Epithelial cell of proximal tubule (primary cell): ENCODE measurements at places on chromosomes 7 and 10.

- no peak for DNase-seq
These were observed 457.4 kb downstream of the DNAJB6 start for GRCh38 chr7:157793973-157794745.

DNA sequence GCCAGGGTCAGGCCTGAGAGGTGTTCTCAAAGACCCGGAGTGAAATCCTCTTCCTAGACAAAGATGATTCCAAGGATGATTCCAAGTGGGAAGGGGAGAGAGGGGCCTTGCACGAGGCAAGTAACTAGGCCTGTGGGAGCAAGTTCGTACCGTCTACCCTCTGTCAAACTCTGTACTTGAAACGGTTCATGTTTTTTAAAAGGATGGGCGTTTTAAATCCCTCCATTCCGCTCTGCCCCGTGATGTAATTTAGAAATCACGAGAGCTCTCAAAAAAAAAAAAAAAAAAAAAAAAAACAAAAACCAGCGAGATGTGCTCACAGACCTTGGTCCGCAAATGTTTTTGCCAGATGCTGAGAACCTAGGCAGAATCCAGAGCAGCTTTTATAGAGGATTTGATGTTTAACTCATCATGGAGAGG is 114.7 kb upstream of the CARD11 start:
- no peak for DNase-seq

DNA sequence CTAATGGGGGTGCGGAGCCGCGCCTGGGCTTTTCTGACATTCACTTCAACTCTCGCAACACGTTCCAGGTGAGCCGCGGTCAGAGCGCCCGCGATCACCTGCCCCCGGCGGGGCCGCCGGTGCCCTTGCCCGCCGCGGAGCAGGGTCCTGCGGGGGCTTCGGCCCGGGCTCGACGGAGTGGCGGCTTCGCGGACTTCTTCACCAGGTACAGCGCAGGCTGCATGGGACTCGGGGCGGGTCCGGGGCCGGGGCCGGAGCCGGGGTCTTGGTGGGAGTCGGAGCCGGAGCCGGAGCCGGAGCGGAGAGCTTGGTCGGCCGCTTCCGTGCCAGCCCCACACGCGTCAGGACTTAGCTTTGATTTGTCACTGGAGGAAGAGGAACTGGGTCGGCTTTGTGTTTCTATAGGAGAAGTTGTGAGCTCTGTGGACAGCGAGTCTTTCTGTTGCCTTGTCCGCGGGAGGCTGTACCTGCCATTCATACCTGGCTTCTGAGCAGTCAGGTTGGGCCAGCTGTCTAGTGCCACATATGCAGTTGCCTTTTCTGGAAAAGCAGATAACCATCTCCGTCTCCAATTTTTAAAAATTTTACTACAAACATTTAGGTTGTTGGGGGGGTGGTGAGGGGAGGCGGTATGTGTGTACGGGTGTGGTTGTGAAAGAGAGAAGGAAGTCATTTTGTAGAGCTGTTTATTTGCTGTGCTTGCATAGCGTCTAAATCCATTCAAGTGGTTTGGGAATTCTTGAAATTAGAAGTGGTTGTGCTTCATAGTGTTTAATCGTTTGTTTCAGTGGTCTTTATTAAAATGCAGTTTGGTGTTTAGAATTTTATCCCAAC is 1.3 kb downstream of the TBC1D12 start:
- DNase-seq = peak; percentile 27

- DNase-seq = peak; percentile 20
These were observed 165.2 kb downstream of the PTEN start for GRCh38 chr10:88028654-88029053.

DNA sequence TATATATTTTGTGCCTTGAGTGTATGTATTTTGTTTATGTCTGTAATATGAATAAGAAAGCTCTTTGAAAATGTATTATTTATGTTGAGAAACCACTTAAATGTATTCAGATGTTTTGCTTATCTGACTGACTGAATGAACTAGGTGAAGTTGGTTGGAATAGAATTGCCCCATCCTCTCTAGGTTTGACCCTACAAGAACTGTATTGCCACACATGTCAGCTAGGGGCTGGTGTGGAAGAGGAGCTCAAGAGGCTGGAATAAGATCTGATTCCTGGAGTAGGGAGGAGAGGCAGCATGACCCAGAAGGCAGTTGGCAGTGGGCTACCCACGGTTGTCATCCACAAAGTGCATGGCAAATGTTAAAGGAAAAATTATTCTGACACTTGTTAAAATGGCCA is 9.1 kb downstream of the SSMEM1 start:
- no peak for DNase-seq

DNA sequence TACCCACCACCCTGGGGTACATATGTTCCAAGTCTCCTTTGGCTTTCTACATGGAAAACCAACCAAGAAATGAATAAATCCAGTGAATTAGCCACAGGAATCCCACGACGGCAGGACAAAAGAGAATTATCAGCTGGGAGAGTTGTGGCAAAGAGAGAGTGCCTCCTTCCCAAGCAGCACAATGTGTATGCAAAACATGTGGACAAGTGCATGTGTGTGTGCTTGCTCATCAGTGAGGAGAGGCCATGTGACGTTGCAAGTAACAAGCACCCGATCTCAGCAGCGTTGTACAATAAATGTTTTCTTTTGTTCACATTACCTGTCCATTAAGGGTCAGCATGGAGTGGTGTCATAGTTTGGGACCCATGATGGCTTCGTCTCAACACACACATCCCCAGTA is 50.0 kb upstream of the EMX2 start:
- no peak for DNase-seq

DNA sequence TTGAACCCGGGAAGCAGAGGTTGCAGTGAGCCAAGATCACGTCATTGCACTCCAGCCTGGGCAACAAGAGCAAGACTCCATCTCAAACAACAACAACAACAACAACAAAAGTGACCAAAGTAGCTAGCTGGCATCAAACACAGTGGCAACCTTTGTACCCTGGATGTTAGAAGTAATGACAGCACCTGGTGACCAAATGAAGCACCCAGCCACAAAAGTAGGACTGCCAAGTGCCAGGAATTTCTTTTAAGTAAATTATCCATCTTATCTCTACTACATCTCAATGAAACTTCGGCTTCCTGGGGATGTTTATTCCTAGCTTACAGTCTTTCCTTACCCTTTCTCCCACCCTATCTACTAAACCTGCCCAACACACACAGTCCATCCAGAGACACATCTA is 18.8 kb downstream of the SRPK2 start:
- no peak for DNase-seq

GRCh38 chr7:18859318-18859717 is 258.1 kb downstream of the TWIST1 start:
- no peak for DNase-seq

GRCh38 chr7:115704884-115705283 is 325.7 kb downstream of the TFEC start:
- DNase-seq = no peak

DNA sequence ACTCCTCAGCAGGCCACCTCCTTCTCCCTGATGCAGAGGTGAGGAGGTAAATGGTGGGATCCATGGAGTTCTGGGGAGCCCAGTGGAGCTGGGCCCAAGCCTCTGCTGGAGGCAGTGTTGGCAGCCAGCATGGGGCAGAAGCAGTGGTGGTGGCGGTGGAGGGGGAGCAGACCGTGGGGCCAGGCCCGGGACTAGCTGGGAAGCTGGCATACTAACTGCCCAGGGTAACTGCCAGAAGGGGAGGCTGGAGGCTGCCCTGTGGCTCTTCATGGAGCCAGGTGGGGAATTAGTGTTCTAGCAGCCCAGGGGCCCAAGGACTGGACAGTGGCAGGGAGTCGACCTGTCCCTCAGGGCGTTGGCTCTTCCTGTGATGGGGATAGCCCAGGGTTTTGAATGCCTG is 16.1 kb upstream of the SMARCD3 start:
- DNase-seq = no peak

DNA sequence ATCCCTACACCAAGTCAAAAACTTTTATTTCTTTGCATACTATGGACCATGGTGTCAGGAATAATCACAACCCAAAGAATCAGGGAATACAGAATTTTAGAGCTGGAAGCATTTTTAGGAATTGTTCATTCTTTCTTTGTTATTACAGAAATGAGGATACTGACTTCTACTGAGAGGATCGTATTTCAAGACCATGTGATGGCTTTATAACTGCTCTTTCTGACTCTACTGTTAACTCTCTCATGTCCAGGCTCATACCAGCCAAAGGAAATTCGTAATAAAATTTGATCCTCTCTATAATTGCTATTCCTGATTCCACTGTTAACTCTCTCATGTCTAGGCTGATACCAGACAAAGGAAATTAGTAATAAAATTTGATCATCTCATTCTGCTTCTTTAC is 1050.9 kb upstream of the C7orf33 start:
- DNase-seq = no peak

DNA sequence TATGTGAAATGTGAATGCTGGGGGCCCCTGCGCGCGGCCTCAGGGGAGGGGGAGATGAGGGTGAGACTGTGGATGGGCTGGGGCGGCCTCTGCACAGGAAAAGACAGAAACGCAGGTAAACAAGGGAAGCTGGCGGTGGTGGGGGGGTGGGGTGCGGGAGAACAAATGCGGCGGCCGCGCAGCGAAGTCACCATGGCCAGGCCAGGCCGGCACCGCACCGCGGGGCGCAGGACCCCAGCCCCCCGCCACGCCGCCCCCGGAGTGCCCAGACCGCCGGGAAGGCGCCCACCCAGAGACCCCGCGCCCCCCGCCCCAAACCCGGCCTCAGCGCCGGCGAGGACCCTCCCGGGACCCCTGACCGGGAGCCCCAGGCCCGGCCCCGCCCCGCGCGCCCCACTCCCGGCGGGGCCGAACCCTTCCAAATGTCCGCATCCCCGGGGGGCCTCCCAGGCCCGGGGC is 14.5 kb upstream of the DNAAF5 start:
- DNase-seq = no peak

- peak; percentile 97 for DNase-seq
These were observed 46.3 kb downstream of the EGFR start for GRCh38 chr7:55065079-55065478.

DNA sequence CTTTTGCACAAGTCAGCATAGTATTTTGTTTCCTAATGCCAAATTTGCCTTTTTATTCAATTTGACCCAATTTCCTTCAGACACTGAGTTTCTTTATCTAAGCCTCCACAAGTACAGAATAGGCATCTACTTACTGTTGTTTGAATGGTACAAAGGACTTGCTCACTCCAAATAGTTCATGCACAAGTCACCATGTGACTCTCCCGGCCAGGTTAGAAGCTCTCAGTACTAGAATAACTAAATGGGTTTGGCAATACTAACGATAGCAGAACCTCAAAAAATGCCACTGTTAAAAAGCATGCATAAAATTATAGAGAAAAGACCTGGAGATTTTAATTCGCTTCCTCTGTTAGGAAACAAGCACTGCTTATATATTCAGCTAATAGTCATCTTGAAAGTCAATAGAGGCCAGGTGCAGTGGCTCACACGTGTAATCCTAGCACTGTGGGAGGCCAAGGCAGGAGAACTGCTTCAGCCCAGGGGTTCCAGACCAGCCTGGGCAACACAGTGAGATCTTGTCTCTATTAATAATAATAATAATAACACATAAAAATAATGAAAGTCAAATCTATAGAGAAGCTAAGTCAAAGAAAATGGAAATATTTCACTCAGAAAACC is 335.8 kb upstream of the MBL2 start:
- DNase-seq = peak; percentile 16

GRCh38 chr7:40299097-40299496 is 164.3 kb downstream of the SUGCT start:
- DNase-seq = peak; percentile 99

DNA sequence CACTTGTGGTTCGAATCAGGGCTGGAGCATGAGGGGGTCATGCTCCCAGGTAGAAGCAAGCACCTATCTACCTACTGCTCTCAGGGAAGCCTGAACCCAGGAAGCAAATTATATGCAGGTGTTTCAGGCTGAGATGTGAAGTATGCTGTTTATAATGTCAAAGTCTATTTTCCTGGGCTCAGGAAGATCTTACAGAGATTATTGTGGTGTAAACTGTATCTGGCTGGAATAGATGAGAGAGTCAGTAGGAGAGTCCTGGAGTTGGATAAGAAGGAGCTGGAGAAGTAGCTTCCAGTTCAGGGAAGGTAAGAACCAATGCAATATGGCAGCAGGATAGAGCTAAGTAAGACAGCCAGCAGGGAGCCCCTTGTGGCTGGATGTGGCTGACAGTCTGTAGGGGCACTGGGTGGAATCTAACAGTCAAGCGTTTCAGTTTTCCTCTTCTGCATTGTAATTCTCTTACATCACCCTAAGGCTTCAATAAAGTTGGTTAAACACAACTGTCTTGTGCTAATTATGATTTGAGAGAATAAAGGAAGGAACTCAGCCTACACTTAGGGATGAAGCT is 105.9 kb upstream of the EEPD1 start:
- DNase-seq = no peak

DNA sequence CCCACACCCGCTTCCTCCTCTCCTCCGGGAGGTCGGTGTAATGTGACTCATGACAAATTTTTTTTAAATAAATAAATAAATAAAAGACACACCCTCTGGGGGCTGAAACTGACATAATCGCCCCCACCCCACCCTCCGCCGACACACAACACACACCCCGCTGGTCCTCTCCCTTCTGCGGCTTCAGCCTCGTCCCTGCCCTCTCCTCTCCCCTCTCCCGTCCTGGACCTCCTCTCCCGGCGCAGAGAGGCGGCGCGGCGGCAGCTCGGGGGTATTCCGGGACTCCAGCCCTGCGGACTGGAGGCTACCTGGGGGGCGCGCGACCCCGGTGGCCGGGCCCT is 686 bp downstream of the ABI1 start:
- DNase-seq = no peak
